Epithelial cell of proximal tubule (primary cell): ENCODE measurements at places on chromosomes 12 and 14. TPM values are rescaled to one million over a fixed set of nuclear protein-coding genes. Genes with fewer than 3 reads are reported as not detected.

Gene JDP2
- 16.6 and 33.4 TPM in 2 replicates for total RNA-seq

GRCh38 chr14:25381498-25381897 is 331.6 kb upstream of the STXBP6 start:
- no peak for DNase-seq

- no peak for DNase-seq
These were observed 131.2 kb downstream of the PPM1H start for GRCh38 chr12:62803756-62804155.

DNA sequence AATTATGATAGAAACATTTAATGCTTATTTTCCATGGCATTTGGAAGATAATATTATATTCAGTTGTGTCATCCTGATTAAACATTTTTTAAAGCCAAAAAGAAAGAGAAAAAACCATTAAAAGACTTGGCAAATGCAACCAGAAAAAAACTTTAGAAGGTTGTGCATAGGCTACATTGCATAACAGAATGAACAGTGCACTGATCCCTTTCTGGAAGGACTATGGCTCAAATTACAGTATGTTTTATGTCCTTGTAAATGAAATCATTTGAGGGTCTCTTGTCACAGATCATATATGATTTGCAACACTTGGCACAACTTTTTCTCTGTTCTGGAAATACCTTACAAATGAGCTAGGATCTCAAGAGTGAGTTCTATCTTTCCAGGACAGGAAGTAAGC is 275.2 kb upstream of the FLRT2 start:
- no peak for DNase-seq

Gene TDRD9
- total RNA-seq, result 0.29 and 2.7 TPM in 2 replicates

GRCh38 chr14:64758025-64758521 is 53.8 kb downstream of the PLEKHG3 start:
- no peak for DNase-seq

- DNase-seq, result no peak
These were observed 140.5 kb upstream of the SRRM4 start for GRCh38 chr12:118840878-118841277.

- DNase-seq, result no peak
These were observed 31.6 kb downstream of the TBC1D15 start for GRCh38 chr12:71871116-71871515.

DNA sequence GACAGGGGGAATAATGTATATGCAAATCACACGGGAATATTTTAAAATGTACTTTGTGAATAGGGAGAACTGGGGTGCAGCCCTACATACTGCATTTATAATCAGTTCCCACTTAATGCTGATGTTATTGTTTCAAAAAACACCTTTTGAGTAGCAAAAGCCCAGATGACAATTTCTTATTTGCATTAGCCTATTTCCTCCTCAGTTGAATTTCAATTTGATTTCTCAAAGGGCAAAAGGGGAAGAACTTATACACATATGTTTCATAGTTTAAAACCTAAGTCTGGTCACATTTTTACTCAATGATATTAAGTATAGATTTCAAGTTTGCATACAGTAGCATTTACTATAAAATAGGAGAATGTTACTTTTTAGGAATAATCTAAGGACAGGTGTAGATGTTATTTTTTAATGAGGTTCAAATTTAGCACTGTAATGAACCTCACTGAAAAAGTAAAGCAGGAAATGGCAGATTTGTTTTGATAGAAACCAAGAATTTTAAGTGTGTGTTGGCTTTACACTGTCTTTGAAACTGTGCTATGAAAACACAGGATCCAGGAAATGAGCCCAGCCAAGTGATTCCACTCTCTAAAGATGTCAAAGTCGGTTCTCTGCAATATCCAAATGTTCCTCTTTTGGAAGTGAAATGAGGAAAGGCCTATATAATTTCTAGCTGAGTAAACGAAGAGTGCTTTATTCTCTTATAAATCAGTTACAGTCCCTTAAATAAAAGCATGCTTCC is 367.4 kb downstream of the BTG1 start:
- peak; percentile 9 for DNase-seq

Gene RAD9B
- 0.22 TPM in 1 of 2 replicates, not detected in the other for total RNA-seq

DNA sequence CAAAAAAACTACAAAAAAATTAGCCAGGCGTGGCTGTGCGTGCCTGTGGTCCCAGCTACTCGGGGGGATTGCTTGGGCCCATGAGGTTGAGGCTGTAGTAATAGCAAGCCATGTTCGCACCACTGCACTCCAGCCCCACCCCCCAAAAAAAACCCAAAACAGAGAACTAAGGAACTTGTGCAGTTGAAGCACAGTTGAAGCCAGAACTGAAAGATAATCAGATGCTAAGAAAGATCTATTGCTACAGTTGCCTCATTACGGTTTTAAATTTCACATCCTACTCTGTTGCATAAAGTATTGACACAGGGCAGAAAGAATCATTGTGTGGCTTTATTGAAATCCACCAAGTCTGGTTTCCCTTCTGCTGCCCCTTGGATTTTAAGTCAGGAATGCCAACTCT is 3.8 kb downstream of the CS start:
- no peak for DNase-seq

Gene LTBR
- 108 and 152 TPM in 2 replicates for total RNA-seq

DNA sequence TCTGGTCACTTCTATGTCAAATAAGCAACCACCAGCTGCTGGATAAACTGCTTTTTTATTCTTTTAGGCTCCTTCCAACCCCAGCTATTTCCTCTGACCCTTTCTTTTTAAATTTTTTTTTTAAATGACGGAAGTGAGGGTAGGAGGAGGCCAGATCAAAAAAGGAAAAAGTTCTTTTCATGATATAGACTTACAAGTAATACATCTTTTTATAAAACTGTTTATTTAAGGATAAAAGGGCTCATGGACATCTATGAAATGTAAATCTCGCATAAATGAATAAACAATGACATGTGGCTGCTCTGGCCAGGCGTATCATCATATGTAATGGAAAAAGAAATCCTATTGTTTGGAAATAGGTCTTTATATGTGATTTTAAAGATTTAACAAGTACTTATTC is 169.0 kb upstream of the ATP2B1 start:
- DNase-seq, result no peak

GRCh38 chr14:71113376-71113775 is 206.1 kb downstream of the PCNX1 start:
- DNase-seq, result no peak

DNA sequence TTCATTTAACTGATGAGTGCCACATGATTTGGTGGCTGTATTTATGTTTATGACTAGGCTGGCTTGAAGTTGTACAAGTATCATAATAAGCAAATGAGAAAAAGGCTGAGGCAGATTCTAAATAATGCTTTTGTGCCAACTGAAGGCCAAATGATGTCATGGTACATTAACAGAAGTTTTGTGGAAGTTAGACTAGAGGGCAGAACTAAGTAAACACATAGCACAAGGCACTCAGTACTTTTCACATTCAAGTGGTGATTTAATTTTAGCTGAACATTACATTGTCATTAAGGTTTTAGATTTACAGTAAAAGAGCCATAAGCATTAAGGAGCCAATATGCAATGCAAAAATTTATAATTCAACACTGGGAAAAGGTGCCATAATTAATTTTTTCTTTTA is 21.1 kb downstream of the PPP1CC start:
- DNase-seq, result no peak

DNA sequence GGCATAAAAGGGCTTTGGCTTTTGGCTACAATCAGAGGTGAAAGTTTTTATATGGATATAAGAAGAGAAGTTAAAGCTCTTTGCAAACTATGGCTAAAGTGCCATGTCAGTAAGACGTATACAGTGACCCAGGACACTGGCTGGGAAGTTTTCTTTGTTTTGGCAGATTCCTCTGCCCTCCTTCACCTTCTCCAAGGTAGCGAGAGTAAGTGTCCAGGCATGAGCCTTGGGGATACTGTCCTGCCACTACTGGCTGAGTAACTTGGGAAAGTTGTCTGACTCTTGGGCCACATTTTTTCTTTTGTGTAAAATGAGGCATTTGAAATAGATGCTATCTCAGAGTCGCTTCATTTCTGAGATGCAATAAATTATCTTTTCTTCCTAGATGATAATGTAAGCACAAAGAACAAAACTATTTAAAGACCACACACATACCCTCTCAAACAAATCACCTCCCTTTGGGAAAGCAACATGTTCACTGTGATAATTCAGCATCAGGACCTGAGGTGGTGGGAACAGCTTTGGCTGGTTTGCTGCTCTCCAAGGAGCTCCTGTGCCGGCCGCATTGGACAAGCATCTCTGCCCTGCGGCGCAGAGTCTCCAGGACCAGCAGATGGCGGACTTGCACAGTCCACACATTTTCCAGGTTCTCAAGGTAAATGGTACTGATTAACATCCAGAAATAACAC is 106.3 kb downstream of the PTCSC3 start:
- DNase-seq, result peak; percentile 52
